Urinary bladder (tissue), 4 donors: ENCODE measurements at places on chromosomes 6 and 20.

- DNase-seq = no peak
Observed at GRCh38 chr6:107600936-107601335, 111.0 kb downstream of the SOBP start.

DNA sequence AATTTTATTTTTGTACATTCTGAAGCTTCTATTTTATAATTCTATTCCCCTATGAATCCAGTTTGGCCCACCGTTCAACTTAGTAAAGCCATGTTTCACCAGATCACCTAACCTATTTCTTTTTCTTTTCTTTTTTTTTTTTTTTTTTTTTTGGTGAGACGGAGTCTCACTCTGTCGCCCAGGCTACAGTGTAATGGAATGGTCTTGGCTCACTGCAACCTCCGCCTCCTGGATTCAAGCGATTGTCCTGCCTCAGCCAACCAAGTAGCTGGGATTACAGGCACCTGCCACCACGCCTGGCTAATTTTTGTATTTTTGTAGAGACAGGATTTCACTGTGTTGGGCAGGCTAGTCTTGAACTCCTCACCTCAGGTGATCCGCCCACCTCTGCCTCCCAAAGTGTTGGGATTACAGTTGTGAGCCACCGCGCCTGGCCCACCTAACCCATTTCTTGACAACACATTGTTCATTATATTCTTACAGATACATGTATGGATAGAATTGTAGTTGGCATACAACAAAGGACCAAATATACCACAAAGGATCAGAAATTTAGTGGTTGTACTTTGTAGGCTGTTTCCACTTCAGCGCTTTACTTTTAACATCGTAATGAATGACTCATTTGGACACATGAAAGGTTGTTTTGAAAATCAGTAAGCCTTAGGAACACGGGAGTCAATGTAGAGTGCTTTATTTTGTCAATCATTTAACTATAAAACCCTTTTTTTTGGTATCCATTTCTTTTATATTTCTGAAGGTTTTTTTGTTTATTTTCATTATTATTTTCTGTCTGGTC is 63.2 kb downstream of the GJA1 start:
- no peak for DNase-seq

DNA sequence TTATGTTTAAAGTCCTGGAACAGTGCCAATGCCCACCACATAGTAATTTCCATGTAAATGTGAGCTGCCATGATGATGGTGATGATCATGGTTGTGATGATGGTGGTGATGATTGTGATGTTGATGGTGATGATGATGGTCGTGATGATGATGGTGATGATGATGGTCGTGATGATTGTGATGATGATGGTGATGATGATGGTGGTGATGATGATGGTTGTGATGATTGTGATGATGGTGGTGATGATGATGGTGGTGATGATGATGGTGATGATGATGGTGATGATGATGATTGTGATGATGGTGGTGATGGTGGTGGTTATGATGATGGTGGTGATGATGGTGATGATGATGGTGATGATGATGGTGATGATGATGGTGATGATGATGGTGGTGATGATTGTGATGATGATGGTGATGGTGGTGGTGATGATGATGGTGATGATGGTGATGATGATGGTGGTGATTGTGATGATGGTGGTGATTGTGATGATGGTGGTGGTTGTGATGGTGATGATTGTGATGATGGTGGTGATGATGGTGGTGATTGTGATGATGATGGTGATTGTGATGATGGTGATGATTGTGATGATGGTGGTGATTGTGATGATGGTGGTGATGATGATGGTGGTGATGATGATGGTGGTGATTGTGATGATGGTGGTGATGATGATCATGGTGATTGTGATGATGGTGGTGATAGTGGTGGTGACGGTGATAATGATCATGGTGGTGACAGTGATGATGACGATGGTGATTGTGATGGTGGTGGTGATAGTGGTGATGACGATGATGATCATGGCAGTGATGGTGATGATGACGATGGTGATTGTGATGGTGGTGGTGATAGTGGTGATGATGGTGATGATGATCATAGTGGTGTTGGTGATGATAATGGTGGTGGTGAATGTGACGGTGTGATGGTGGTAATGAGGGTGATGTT is 82.3 kb downstream of the PHACTR3 start:
- DNase-seq = no peak

DNA sequence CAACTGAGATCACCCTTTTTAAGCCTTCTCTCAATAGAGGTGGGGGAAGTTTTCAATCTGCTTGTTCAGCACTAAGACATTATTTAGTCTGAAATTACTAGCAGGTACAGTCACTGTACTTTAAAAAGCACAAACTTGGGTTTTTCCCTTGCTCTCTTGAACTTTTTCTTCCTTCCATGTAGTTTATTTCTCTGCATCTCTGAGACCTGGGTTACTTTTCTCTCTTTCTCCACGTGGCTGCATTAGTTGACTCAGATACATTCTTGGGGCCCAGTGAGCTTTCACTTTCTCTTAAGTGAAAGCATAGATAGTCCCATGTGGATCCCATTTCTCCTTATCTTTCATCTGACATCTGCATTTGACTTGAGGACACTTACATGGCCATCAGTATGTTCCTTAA is 433.9 kb upstream of the MAP3K7 start:
- DNase-seq = no peak
